Left renal cortex interstitium (tissue), 4 donors: ENCODE measurements at places on chromosomes 3 and 15. TPM values are rescaled to one million over a fixed set of nuclear protein-coding genes. Genes with fewer than 3 reads are reported as not detected.

GRCh38 chr3:76943058-76943457, 96.8 kb upstream of the ROBO2 start:
- DNase-seq: no peak

The NPAP1 gene
- 0.37 TPM for polyA plus RNA-seq

DNA sequence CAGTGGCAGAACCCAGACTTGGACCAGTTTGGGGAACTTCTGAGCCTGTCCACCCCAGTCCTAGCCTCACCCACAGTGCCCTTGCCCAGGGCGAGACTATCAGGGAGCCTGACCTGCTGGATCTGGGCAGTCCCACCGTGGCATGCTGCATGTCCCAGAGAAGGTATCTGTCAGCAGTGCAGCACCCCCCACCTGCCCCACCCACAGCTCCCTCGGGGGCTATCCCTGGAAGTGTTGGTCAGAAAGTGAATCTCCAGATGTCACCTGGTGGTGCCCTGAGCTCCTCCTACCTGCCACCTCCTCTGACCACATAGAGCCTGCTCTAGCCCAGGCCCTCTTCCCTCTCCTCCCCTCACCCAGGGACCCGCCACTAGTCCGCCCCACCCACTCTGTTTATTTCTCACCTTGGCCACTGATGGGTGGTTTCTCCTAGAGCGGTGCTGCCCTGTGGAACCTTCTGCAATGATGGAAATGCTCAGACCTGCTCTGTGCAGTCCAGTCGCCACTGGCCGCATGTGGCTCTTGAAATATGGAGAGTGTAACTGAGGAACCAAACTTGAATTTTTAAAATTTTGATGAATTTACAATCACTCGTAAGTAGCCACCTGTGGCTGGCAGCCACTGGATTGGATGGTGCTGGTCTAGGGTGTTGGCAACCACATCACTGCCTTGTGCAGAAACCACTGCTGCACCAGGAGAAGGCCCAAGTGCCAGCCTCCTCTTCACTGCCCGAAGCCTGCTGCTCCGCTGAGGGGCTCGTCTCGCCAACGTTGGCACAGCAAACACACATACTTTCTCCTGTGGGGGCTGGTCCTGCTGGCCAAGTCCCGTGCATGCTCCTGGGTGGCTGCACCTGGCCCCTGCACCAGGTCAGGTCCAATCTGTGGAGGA, 13.1 kb downstream of the HDAC11 start:
- no peak for DNase-seq

The GPR171 gene
- polyA plus RNA-seq: 0.33 TPM

The GOLGA6L24 gene
- polyA plus RNA-seq: not detected

DNA sequence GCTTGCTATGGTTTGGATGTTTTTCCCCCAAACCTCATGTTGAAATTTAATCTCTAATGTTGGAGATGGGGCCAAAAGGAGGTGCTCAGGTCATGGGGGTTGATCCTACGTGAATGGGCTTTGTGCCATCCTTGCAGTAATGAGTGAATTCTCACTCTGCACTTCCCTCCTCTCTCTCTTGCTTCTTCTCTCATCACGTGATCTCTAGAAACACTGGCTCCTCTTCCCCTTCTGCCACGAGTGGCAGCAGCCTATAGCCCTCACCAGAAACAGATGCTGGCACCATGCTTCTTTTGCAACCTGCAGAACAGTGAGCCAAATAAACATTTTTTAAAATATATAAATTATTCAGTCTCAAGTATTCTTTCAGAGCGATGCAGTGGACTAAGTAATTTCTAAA, 13.3 kb upstream of the PLSCR1 start:
- no peak for DNase-seq

DNA sequence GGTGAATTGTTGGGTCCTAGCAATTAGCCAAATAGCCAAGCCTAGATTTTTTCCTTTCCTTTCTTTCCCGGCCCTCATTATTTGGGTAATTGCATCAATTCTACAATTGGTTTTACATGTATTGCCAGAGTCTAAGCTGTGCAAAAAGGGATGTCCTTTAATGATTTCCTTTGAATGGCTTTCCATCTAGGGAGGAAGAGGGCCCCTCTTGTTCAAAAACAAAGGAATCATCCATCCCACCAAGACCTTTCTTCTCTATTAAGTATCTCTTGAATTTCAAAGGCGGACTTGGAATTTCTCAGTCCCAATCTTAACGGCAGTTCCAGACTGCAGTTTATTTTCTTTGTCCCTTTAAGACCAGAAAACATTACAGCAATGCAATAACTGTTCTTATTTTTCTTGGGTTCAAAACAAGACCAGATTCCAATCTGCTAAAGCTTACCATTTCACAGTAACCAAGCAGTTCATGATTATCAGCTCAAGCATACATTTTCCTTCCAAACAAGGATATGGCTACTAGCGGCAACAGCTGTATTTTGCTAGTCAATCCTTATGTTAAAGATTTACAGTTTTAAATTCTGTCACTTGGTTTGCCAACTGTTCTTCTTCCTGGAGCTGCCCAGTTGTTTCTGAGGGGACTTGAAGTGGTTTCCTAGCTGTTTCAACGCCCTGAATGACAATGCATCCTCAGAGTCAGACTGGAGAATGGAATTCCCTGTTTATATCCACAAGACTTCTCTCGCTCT, 91.4 kb upstream of the LRIG1 start:
- DNase-seq: no peak

- no peak for DNase-seq
These were observed 70.9 kb downstream of the IGF1R start for GRCh38 chr15:98719137-98719740.

The GABRB3 gene
- 5.7 TPM for polyA plus RNA-seq

DNA sequence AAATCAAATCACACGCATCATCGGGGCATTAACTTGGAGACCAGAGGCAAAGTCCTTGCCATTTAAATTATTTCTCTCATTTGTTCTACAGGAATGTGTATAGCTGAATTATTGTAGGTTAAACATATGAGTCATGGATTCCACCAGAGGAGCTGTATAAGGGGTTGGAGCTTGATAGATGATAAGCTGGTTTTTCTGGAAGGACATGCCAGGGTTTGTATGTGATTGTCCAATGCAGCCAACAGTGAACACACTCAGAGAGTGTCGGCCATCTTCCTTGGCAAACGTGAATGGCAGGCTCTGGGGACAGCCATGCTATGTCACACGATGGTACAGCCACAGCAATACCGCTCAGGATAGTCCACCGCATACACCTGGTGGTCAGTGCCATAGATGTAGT, 25.1 kb downstream of the SSUH2 start:
- no peak for DNase-seq

DNA sequence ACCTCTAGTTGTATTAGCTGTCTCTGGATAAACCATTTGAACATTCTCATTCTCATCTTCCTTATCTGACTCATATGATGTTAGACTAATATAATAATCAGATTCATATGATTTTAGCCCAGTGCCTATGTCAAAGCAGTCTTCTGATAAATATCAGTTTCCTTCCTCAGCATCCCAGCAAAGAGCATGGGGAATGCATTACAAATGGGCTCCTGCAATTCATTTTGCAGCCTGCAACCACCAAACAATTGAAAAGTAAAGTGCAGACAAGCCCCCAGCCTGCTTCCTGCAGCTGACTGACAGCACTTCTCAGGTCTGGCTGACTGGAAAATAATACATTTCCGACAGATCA, 78.2 kb upstream of the STAC start:
- DNase-seq: no peak

- no peak for DNase-seq
These were observed 17.4 kb downstream of the ZIC4 start for GRCh38 chr3:147388700-147389580.

GRCh38 chr3:75332794-75333193, 331.3 kb upstream of the FRG2C start:
- no peak for DNase-seq

DNA sequence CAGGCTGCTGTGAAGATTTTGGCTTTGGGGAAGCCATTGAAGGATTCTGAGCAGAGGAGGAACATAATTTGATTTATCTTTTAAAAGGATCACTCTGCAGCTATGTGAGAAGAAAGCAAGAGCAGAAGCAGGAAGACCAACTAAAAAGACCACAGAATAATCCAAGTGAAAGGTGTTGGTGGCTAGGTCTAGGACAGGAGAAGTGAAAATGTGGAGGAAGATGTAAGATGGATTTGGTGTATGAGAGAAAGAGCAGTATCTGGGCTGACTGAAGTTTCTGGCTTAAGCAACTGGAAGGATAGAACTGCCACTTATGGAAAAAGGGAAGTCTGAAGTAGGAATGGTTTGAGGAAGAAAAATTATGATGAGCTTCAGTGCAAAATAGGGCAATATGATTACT, 62.0 kb downstream of the SFMBT1 start:
- DNase-seq: no peak

The BNC1 gene
- 0.08 TPM for polyA plus RNA-seq

The CHRNA5 gene
- polyA plus RNA-seq: 6.3 TPM

The ACTL6A gene
- polyA plus RNA-seq: 100 TPM

- DNase-seq: no peak
These were observed 78.3 kb downstream of the MCF2L2 start for GRCh38 chr3:183350164-183350563.

- no peak for DNase-seq
These were observed 10.4 kb upstream of the POLR2M start for GRCh38 chr15:57696146-57696545.

The TUSC7 gene
- not detected for polyA plus RNA-seq

GRCh38 chr15:92289733-92290132, 103.9 kb upstream of the ST8SIA2 start:
- DNase-seq: no peak

The SMARCC1 gene
- 127 TPM for polyA plus RNA-seq

DNA sequence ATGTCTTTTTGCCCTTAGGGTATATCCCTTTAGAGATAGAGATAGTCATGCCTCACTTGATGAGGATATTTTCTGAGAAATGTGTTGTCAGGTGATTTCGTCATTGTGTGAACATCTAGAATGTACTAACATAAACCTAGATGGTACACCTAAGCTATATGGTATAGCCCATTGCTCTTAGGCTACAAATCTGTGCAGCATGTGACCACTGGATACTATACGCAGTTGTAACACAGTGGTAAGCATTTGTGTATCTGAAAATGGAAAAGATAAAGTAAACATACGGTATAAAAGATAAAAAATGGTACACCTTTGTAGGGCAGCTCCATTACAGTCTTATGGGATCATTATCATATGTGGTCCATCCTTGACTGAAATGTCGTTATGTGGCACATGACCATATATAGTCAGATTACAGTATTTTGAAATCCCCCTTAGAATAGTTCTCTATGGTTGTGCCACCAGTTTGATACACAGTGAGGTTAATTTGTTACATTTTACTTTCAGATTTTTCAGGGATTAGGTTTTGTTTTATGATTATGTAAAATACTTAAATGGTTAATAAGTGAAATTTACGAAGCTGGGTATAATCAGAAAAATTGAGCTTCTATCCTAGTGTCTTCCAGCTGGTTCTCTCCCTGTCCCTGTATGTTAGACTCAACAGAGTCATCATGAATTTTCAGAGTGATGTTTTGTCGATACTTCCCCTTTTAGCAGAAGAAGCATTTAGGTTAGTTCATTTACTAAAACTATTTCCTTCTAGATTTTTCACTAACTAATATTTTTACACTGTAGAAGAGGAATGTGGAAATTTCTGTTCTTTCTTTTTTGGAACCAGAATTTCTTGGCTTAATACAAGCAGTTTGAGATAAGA, 12.8 kb downstream of the SETD5 start:
- DNase-seq: no peak

DNA sequence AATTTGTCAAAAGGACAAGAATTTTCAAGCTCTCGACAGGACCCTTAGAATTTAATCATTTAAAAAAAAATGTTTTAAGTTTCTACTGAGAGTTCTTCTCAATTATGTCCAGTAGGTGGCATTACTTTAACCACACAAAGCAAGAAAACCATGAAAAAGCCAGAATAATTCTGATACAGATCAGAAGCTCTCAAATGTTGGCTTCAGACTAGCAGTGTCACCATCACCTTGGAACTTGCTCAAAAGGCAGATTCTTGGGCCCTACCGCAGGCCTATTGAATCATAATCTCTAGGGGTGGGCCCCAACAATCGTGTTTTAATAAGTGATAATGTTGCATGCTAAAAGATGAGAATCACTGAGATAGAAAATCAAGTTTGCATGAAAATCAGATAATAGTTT, 99.5 kb upstream of the KCNMB2 start:
- DNase-seq: no peak

DNA sequence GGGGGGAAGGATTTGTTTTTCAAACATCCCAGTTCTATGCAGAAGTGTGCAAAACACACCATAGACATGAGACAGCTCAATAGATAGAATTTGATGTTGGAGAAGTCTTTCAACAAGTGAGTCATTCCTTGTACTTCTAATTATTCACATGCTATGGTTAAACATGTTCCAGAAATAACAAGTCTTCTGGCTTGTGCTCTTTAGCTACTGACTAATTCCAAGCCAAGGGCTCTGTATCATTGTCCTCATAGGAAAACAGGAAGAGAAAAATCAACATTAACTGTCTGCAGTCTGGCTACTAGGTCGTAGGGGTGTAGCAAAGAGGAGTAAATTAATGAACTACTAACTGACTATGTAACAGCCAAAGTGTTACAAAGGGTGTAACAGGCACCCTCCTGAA, 25.8 kb downstream of the LDHAL6B start:
- no peak for DNase-seq

The NRG4 gene
- polyA plus RNA-seq: 3.1 TPM

DNA sequence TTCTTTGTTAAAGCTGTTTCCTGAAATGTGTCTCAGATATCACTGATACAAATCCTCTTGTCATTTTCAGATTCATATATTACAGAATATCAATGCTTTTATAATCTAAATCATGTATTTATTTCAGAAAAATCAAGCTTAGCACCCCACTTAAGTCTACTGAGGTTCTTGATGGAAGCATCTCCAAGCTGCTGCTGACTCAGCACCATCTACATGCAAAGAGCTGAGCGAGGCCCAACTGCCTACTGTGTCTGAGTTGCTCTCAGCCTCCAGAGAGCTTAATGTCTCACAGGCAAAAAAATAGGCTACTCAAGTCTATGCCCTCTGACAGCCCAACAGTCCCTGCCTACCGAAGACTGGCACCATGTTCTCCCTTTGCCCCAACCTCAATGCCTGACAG, 29.2 kb upstream of the STIMATE start:
- DNase-seq: no peak

DNA sequence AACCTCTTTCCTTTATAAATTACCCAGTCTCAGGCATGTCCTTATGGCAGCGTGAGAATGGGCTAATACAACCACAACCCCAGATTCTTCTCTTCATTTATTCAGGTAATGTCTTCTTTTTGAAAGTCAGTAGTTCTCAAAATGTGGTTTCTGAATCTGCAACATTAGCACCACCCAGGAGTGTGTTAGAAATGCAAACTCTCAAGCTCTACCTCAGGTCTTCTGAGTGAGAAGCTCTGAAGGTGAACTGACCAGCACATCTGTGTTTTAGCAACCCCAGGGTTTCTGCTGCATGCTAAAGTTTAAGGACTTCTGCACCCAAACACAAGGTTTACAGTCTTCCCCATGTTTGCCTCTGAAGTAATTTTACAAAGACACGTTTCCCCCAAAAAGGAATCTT, 22.3 kb upstream of the TRIM59 start:
- DNase-seq: no peak

The CACNA2D2 gene
- 16.8 TPM for polyA plus RNA-seq

The APBA2 gene
- polyA plus RNA-seq: 16.1 TPM

GRCh38 chr3:126501054-126501453, 16.5 kb downstream of the UROC1 start:
- DNase-seq: no peak
